GM13976 (cell line): ENCODE measurements at places on chromosomes 6 and 20.

DNA sequence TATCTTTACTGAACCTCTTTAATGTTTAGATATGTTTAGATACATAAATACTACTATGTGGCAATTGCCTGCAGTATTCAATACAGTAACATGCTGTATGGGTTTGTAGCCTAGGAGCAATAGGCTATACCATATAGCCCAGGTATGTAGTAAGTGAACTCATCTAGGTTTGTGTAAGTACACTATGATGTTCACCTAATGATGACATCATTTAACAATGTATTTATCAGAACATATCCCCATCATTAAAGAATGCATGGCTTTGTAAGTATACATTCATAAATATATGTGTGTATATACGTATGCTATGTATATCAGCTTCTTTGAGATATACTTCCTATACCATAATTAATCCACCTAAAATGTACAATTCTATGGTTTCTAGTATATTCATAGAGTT is 631.2 kb upstream of the MAN1A1 start:
- no peak for DNase-seq

- DNase-seq = no peak
These were observed 78.1 kb downstream of the CGA start for GRCh38 chr6:87016772-87017171.

- DNase-seq = no peak
These were observed 29.0 kb upstream of the SRF start for GRCh38 chr6:43142101-43142500.

DNA sequence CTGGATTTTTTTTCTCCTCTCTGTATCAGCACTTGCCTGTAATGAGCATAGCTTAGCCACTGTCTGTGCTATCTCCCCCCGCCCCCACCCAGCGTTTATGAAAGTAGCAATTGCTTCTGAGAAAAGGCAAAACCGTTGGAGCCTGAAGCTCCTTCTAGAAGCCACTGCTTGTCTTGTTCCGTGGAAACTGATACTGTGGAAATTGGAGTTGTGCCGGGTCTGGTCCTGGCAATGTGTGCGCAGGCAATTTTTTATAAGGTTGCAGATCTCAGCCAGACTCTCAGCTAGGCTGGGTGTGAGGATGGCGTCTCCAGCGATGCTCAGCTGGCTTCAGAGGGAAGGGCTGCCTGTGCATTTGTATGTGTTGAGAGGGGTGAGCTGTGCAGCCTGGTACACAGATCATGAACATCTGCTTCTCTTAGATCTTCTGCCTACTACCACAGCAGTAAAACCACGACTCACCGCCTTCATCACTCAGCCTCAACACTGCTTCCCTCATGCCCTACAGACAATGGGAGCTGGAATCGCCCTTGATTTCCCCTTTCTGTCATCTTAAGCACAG is 72.4 kb upstream of the GTSF1L start:
- no peak for DNase-seq

DNA sequence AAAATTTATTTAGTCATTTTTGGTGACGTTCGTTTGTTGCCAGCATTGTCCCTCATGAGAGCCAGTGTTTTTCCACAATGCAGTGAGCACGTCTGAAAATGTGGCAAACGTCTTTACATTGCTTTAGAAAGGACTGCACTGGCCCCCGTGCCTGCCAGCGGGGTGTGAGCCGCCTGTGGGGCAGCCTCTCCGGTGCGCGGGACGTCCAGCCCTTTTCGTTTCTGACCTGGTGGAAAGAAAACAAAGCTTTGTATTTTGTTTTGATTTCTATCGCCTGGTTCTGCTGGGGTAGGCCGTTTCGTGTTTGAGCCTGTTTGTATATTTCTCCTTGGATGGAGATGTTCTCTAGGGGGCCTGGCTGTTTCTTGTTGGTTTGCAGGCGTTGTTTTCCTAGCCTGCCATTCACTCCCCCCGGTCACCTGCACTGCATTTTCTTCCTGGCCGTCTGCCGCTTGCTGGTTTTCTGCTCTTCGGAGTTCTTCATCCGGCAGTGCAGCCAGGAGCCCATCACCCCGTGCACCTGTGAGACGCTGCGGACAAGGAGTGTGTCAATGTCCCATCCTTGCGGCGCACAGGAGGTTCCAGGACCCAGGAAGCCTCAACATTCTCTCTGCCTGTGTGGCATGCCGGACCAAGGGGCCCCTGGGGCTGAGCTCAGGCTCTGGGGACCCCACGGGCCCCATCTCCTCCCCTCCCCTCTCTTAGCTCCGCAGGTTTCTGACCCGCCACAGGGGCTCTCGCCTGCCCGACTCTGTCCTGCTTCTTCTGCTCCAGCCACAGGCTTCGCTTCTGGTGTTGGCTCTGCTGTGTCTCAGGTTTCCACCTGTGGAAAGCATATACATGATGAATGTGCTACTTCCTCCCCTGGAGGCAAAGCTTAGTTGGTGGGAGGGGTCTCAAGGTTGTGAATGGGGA is 100.5 kb downstream of the CDH4 start:
- no peak for DNase-seq

DNA sequence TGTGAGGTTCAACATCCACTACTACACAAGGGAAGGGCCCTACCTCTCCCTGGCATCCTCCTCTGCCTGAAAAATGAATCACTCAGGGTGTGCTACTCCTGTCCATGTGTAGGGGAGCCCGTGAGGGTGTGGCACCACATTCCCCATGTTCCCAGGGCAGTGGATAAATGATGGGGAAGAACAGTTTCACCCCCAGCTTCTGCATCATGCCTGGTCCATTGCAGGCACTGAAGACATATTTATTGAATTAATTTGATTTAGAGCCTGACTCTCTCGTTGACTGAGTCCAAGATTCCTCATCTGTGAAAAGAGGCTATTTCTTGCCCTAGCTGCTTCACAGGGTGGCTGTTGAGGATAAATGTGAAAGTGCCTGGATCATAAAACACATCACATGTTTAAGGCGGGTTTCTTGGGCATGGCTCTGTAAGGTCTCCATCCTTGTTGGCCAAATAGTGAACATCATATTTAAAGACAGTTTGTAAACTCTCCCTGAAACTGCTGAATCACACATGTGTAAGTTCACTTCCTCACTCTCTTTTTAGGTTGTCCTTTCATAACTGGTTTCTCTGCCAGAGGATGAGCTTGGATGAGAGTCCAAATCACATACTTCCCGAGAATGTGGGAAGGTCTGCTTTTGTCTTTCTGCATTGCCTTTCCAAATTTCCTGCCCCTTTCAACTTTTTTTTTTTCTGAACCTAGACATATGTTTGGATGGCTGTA is 79.7 kb upstream of the FYN start:
- DNase-seq = no peak

DNA sequence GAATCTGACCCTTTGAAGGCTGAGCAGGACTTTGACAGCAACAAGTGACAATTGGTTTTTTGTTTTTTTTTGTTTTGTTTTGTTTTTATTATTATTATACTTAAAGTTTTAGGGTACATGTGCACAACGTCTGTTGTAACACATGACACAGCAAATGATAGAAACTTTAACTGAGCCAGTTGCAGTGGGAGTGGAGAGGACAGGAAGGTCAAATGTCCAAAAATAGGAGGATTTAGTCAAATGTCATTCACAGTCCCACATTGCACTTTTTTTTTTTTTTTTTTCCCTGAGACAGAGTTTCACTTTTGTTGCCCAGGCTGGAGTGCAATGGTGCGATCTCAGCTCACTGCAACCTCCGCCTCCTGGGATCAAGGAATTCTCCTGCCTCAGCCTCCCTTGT is 223.0 kb downstream of the HIVEP2 start:
- no peak for DNase-seq

DNA sequence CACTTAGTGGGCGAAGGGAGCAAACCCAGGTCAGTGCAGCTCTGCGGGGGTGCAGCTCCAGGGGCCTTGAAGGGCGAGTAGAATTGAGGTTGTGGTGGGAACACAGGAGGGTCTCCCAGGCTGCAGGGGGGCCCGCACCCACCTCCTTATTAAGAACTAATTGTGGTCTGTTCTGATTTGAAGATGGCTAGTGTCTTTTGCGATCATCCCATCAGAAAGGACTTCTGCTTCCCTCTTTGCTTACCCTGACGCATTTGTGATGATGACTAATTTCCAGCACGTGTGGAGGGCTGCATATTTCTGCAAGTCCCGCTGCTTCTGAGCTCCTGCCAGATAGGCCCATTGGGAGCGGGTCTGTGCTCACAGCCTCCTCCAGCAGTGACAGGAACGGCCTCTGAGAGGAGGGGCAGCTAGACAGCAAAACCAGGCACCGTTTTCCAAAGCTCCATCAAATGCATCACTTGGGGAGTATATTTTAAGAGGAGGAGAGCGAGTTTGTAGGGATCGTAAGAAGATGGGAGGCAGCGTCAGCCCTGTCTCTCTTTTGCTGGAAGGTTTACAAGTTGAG is 268.9 kb downstream of the CDH4 start:
- no peak for DNase-seq

DNA sequence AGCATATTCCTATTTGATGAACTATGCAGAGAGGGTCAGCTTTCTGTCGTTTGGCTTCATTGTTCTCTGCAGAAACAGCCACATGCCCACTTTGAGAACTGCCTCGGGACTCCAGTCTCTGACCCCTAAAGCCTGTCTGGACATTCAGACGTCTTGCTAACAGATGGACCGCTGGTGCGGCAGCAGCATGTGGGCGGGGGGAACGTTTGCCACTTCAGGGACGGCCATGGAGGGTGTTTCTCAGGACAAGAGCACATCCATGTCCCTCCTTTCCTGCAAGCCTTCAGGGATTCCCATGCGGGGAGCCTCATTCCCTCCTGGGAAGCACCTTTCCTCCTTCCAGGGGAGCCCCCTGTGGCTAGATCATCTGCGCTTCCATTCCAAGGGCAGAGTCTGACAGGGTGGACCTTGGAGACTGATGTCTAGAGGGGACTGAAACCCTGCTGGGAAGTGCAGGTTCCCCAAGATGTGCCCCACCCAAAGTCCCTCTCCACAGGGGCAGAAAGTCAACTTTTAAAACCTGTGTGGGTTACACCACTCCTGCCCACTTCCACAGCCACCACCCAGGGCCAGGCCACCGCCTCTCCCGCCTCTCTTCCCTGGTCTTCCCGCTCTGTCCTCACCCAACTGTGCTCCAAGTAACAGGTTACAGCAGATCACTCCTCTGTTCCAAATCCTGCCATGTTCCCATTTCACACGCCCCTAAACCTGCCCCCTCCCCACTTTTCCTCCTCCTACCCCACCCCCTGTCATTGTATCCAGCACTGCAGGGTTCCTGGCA is 94.8 kb upstream of the PMEPA1 start:
- DNase-seq = no peak

- no peak for DNase-seq
These were observed 96.4 kb downstream of the TULP4 start for GRCh38 chr6:158408552-158409130.

DNA sequence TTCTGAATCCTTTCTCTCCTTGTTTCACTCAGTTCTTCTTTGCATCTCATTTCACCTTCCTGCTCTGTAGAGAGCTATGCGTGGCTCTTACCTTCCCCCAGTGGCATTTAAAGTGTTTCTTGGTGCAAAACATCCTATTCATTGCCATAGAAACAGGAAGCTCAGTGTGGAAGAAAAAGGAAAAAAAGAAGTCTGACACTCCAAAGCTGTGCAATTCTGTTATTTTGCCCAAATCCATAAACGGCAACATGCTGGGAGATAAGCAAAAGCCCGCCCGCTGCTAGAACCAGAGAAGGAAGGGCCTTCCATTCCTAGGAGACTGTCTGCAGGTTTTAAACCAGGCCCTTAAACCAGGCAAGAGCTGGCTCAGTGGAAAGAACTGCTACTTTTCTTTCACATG is 247.1 kb downstream of the HIVEP2 start:
- DNase-seq = no peak

- DNase-seq = no peak
These were observed 36.9 kb upstream of the SUMO4 start for GRCh38 chr6:149363154-149363553.

GRCh38 chr6:114718186-114718585 is 375.4 kb upstream of the HS3ST5 start:
- no peak for DNase-seq

- DNase-seq = no peak
These were observed 196.8 kb upstream of the NRSN1 start for GRCh38 chr6:23929201-23929600.

DNA sequence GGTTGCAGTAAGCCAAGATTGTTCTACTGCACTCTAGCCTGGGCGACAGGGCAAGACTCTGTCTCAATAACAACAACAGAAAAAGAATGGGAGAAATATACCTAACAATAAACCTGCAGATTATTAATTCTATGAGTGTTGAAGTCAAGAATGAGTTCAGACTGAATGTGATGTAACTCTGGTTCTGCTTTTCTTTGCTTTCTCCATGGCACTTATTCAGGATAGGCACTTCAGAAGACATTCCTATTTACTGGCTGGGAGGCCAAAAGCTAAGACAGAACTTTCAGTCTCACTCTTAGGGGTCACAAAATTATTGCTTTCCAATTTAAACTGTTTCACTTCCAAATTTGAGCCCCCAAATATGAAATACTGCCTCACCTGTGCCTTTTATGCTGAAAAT is 15.7 kb upstream of the PRIM2 start:
- no peak for DNase-seq

DNA sequence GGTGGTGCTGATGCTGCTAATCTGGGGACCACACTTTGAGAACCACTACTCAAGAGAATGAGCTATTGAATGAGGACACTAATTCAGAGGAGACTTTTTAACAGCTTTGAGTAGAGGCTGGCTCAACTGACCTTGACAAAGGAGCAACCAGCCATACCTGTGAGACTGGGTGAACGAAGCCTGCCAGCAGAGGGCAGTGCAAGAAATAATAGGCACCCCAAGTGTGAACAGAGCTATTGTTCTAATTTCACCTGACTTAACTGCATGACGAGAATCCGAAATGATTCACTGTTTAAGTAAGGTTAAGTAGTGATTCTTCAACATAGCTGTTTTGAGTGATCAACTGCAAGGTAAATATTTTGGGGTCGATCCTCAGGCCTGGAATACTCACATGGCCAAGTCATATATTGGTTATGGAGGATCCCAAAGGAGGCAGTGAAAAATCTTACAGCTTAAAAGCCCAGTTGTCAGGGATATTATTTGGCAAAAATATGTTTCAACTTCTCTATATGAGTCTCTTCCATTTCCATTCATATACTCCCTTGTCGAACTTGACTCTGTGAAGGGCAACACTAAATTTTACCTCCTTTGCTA is 550.5 kb upstream of the MARCKS start:
- DNase-seq = peak; percentile 18

- no peak for DNase-seq
These were observed 103.5 kb upstream of the AKAP12 start for GRCh38 chr6:151136141-151136755.

- no peak for DNase-seq
These were observed 20.9 kb upstream of the TCP11 start for GRCh38 chr6:35161776-35162607.

GRCh38 chr20:60642541-60642940 is 609.5 kb upstream of the CDH4 start:
- no peak for DNase-seq

GRCh38 chr6:152309648-152310047 is 327.5 kb downstream of the SYNE1 start:
- no peak for DNase-seq

DNA sequence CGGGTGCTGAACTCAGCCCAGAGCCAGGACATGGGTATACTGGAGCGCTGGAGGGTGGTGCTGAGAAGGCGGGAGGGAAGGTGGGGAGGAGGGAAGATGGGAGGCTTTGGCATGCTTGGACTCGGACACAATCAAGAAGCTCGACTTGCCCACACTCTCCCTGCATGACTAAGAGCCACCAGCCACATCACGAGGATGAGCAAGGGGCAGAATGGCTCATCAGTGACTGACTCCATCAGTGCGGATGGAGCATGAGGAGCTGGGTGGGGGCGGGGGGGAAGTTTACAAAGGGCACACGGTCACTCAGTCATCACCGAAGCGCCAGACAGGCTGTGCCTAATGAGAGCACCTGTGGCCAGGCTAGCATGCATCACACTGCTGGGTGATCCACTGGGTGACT is 222.8 kb downstream of the KIF16B start:
- no peak for DNase-seq
